ENCODE measurements at places on chromosomes 4 and X.
A peak's percentile ranks its signal among the peaks of the same experiment; 100 is the strongest.

GRCh38 chrX:41381685-41382084 lies 47.7 kb downstream of the DDX3X start:
- DNase-seq: peak; percentile 80

GRCh38 chrX:151609222-151609621 lies 45.7 kb downstream of the PASD1 start:
- DNase-seq: no peak

DNA sequence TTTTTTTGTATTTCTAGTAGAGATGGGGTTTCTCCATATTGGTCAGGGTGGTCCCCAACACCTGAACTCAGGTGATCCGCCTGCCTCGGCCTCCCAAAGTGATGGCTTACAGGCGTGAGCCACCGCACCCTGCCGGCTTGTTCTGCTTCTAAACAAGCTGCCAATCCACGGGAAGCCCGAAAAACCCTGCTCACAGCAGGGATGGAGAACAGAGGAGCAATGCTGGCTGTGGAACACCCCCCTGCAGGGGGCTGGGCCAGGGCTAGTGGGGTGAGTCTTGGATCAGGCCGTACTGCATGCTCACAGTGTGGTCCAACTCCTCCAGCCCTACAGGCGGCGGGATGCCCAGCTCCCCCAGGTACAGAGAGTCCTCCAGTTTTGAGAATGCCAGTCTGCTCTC lies 38.1 kb upstream of the ARHGAP6 start:
- DNase-seq: no peak

DNA sequence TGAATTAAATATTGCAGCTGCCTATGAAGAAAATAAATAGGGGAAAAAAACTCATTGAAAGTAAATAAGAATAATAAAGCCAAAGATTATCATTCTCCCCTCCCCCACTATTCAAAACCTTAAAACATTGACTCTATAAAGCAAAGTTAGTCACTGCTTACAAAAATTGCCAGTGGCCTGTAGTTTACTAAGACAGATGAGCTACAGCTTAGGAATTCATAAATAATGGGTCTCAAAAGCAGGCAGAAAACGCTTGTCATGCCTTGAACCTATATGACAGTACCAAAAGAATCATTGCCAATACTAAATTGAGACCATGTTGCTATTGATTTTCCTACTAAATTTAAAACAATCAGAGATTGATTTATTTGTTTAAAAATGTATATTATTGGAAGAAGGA lies 78.9 kb downstream of the SLC10A7 start:
- DNase-seq: peak; percentile 69

DNA sequence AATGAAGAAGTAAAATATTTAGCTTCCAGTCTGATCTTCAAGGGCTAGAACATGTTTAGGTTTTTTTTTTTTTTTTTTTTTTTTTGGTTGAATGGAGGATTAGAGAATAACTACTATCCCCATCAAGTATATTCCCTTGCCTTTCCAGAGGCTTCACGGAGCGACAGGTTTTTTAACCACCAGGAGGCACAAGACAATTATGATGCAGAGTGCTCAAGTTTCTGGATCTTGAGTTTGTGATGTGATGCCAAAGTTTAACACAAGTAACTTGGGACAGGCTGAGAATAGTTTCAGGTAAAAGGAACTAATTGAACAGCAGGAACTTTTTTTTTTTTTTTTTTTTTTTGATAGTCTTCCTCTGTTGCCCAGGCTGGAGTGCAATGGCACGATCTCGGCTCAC lies 30.3 kb downstream of the CCNI start:
- no peak for DNase-seq

GRCh38 chrX:100264200-100264599 lies 145.9 kb downstream of the PCDH19 start:
- DNase-seq: no peak

DNA sequence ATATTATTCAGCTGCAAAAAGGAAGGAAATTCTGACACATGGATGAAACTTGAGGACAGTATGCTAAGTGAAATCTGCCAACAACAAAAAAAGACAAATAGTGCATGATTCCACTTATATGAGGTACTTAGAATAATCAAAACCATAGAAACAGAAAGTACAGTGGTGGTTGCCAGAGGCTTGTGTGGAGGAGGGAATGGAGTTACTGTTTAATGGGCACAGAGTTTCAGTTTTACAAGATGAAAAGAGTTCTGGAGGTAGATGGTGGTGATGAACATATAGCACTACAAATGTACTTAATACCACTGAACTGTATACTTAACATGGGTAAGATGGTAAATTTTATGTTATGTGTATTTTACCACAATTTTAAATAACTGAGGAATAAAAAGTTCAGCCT lies 212.0 kb upstream of the KLF3 start:
- no peak for DNase-seq

DNA sequence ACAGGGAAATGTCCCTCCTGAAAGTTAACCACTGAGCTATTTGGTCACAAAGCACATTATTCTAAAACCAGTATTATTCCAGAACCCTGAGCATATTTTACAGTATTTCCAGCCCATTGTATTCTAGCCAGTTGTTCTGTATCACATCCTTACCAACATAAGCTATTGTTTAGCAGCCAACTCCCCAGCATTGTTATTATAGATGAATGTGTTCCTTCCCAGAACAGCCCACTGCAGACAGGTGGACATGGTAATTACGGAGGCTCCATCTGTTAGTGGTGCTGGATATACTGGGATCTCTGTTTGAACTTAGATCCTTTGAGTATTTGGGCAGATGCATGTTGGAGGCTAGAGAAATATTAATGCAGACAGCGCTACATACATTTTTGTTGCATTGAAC lies 126.1 kb downstream of the MGST2 start:
- no peak for DNase-seq

- DNase-seq: no peak
Measured at GRCh38 chr4:98905297-98905696, 23.6 kb downstream of the EIF4E start.

DNA sequence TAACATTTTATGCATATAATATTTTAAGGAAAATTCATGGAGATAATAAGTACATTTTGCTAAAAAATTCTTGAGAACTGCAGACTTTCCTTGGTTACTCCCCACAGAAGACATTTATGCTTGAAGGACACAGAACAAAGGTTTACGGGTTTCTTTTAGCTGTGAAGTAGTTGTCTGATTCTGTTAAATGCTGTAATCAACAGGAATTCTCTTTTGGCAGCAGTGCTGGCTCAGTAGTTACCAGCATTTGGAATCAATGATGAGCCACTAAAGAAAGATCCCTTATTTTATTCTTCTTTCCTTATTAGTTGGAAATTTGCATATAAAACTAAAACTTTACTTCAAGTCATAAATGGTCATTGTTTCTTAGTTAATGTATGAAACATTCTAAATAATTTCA lies 199.3 kb upstream of the FAT4 start:
- peak; percentile 4 for DNase-seq

- DNase-seq: no peak
Measured at GRCh38 chrX:13492286-13492685, 77.1 kb upstream of the EGFL6 start.

Measured in EL (cell line).